ENCODE measurements at places on chromosomes 12 and 14. TPM values are rescaled to one million over a fixed set of nuclear protein-coding genes. Genes with fewer than 3 reads are reported as not detected.

- no peaks in the 10 kb centered on the region for H3K36me3 ChIP-seq
- H3K27ac ChIP-seq, result no peak overlapping the region
- no peaks in the 10 kb centered on the region for H3K4me1 ChIP-seq
- no peak overlapping the region for H3K4me3 ChIP-seq
- no peak for DNase-seq
Measured at GRCh38 chr12:1932264-1932777, 13.9 kb upstream of the CACNA2D4 start.

DNA sequence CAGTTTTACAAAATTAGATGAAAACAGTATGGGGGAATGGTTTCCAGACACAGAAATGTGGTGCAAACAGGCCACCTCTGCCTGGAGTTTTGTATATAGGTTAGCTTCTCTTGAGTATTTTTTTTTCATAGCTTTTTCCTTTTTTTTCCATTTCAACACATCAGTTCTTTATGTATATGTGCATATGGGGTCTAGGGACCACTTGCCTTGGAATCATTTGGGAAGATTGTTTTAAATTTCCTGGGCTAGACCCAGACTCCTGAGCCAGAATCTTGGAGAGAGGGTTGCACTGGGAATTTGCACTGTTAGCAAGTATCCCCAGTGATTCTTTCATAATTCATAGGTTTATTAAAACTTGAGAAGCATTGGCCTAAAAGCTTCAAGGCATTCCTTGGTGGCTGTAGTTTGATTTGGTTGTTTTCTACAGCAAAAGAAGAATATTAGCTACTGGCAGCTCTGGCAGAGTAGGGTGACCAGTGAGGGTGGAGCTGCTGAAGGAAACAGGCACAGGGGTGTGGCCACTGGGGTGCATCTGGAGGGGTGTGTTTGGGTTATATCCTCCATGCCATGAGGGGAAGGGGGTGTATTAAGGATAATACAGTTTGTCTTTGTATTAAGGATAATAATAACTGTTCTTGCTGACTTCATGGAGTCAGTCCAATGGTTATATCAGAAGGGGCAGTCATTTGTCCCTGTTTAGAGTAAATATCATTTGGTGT, 22.8 kb downstream of the PPP1R36 start:
- no peak for DNase-seq
- no peak overlapping the region for H3K4me3 ChIP-seq
- peaks cover 3% of the 10 kb centered on the region for H3K4me1 ChIP-seq
- H3K27ac ChIP-seq, result no peak overlapping the region
- no peaks in the 10 kb centered on the region for H3K36me3 ChIP-seq
- peaks cover 3% of the 10 kb centered on the region for H3K27me3 ChIP-seq

DNA sequence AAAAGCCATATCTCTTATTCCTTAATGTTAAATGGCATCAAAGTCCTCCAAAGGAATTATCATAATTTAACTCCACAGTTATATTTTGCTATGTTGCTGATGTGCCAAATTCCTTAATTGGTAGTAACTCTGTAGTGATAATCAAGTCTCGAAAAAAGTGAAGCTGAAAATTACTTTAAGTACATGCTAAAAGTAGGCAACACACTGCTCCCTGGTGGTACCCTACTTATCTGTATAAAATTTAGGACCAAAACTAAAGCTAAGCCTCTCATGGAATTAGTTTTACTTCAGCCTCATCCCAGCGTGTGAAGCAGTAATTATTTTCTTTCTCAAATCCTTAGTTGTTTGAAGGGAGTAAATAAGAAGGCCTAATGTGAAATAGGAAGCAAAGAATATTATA, 132.8 kb downstream of the TTLL5 start:
- H3K27me3 ChIP-seq, result no peaks in the 10 kb centered on the region
- no peak overlapping the region for H3K27ac ChIP-seq
- H3K4me1 ChIP-seq, result no peaks in the 10 kb centered on the region
- no peak overlapping the region for H3K4me3 ChIP-seq
- no peak for DNase-seq

Gene TCTN2
- total RNA-seq, result 3.6 TPM

Gene CDH24
- total RNA-seq, result 1.6 TPM
